ENCODE measurements at places on chromosomes 1 and 21.

DNA sequence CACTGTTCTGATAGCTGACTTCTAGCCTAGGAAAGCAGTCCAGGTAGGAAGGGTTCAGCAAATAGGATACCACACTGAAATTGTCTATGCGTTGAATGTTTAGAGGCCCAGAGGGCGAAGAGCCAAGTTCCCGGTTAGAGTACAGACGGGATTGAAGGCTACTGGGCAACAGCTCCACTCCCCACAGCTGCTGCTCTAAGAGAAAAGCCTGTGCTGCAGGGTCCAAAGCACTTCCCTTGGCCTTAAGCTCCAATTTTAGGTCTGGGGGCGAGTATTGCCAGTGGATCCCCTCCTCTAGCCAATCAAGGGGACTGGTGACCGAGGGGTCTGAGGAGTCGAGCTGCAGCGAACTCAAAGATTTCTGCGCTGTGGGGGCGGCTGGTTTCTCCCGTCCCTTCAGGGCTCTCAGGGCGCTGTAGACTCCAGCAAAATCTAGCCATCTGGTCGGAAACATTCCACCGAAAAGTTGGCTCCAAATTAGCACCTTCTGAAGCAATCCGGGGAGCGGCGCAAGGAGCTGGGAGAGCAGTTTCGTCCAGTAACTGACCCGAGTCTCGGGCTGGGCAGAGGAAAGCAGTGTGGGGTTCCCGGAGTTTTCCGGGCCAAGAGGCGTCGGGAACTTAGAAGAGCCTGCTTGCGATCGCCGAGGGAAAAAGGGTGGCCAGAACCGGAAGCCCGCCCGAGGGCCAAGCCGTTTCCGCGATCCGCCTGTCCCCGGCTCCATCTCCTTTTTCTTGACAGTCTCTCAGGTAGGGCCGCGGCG is 748 bp downstream of the PPP1R15B start:
- DNase-seq, result peak; percentile 91

- no peak for DNase-seq
Observed at GRCh38 chr1:161196521-161197451, 2.1 kb downstream of the ADAMTS4 start.

GRCh38 chr1:1430114-1430982 is 5.1 kb upstream of the VWA1 start:
- DNase-seq, result no peak

- DNase-seq, result no peak
Observed at GRCh38 chr1:10380594-10381275, 18.1 kb upstream of the PGD start.

DNA sequence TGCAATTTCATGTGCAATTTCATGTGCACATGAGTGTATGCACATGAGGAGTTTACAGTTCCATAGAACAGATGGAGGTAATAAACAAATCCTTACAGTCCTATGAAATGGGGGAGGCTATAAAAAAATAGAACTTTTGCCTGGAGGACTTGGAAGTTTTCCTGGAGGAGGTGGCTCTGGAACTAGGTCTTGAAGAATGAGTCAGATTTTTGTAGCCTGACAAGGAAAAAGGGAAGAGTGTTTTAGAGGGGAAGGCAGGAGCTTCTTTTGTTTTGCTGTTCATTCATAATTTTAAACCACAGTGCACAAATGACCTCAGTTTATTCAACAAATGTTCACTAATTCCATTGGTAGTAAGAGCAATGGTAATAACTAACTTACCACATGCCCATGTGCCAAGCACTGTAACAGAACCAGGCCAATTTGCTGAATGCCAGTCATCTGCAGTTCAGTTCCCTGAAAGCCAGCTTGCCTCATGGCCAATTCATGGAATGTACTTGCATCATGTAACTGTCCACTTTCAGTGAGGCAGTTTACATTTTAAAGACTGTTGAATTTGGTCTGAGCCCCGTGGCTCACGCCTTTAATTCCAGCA is 2.7 kb downstream of the DIO1 start:
- no peak for DNase-seq

DNA sequence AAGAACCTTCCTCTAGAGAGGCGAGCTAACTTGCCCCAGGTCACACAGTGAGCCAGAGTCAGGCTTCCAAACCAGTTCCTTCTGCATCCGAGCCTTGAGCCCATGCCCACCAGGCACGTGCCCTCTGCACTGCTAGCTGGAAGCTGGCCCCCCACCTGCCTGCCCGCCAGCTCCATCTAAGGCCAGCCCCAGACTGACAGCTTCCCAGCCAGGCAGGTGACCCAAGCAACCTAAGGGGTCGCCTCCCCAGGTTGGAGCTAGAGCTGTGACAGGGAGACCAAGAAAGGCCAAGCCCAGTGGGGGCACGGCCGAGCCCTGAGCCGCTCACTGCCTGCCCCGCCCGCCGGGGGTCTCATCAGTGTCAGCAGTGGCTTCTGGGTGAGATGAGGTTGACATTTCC is 19.9 kb upstream of the C1QA start:
- no peak for DNase-seq

DNA sequence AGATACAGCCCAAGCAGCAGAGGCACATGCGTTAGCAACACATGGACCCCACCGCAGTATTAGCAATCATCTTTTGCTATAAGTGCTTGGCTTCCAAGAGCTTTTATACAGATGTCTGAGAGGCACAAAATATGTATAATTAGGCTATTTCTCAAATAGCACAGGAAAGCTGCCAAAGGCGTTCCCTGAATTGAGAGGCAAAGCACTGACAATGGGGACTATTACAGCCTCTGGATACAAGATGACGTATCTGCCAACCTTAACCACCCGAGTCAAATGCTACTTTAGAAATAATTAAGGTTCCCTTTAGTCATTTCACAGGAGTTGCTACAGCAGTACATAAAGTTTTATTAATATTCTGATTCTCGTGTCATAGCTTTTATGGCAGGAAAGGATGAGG is 6.4 kb downstream of the STMN1 start:
- no peak for DNase-seq

DNA sequence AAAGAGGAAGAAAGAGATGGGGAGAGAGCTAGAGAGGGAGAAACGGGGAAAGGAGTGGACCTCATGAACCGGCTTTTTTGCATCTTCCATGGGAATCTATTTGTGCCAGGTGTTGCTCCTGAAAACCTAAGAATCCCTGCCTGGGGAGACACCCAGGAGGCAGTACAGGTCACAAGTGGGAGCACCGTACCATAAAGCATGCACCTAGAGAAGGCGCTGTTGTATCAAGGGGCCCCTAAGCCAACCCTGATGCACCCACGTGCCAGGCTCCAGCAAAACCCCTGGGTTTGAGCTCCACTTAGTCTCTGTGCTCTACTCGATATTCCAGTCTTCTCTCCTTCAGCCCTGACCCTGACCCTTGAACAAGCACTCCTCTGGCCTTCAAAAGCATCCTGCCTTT is 233.6 kb downstream of the RRAGC start:
- no peak for DNase-seq

GRCh38 chr1:119910618-119911017 is 14.3 kb upstream of the ADAM30 start:
- no peak for DNase-seq

GRCh38 chr1:81158592-81158991 is 642.1 kb upstream of the ADGRL2 start:
- no peak for DNase-seq

DNA sequence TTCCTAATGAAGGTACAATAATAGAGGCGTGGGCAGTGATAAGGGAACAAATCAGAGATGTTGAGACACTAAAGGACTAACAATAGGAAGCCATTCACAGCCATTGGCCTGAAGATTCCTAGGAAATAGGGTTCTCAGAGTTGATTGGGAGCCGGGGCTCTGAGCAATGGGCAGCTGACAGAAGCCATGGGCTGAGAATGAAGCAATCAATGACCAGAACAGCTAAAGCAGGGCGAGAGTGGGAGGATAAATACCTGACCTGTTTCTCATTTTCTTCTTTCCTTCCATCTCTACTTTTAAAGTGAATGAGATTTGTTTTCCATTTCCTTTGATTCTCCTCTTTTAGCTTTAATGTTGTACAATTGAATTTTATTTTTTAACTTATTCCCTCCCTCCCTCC is 774.7 kb upstream of the ADGRL4 start:
- DNase-seq, result no peak
